Muscle of leg (tissue), 16 donors: ENCODE measurements at places on chromosomes 3 and 15. TPM values are rescaled to one million over a fixed set of nuclear protein-coding genes. Genes with fewer than 3 reads are reported as not detected.

PSTPIP1 gene
- total RNA-seq = 2.3 TPM

NR1I2 gene
- 0.27 TPM for total RNA-seq

MYL3 gene
- total RNA-seq = 107 TPM

ADIPOQ gene
- total RNA-seq = not detected

ANKUB1 gene
- not detected for total RNA-seq

MCTP2 gene
- total RNA-seq = 0.98 TPM

RAB6B gene
- 2.0 TPM for total RNA-seq

HYKK gene
- total RNA-seq = 4.0 TPM

SCG3 gene
- 0.04 TPM for total RNA-seq

KNG1 gene
- 0.13 TPM for total RNA-seq

CYP8B1 gene
- not detected for total RNA-seq

ZNF80 gene
- 0.04 TPM for total RNA-seq

SAMMSON gene
- 0.04 TPM for total RNA-seq

GRAMD1C gene
- total RNA-seq = 1.3 TPM

EAF1 gene
- total RNA-seq = 7.2 TPM

SMCO1 gene
- total RNA-seq = 1.6 TPM

GOLGA6B gene
- not detected for total RNA-seq

PRSS50 gene
- 0.09 TPM for total RNA-seq

STXBP5L gene
- total RNA-seq = under 0.01 TPM

SQOR gene
- total RNA-seq = 4.6 TPM

TRIM42 gene
- not detected for total RNA-seq

LRRC3B gene
- total RNA-seq = 11.0 TPM
